ENCODE measurements at places on chromosomes 12 and 14.

DNA sequence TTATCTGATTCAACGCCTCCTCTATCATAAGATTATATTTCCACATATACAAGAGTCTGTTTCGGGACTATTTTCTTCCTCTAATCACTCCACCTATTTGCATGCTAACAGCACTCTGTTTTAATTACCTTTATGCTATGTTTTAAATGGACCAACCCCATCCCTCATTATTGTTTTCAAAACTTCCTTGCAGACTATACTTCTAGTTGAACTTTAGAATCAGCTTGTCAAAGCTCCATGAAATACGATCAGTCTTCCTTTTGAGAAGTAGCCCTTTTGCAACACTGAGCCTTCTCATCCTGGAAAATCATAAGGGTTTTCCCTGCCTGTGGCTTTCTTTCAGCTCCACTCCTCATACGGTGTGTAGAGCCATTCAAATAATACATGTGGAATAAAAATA lies 36.9 kb downstream of the ATG14 start:
- DNase-seq = no peak

- DNase-seq = no peak
Observed at GRCh38 chr14:99244367-99244901, 27.6 kb downstream of the BCL11B start.

- no peak for DNase-seq
Observed at GRCh38 chr12:126617312-126617711, 1552.1 kb downstream of the AACS start.

DNA sequence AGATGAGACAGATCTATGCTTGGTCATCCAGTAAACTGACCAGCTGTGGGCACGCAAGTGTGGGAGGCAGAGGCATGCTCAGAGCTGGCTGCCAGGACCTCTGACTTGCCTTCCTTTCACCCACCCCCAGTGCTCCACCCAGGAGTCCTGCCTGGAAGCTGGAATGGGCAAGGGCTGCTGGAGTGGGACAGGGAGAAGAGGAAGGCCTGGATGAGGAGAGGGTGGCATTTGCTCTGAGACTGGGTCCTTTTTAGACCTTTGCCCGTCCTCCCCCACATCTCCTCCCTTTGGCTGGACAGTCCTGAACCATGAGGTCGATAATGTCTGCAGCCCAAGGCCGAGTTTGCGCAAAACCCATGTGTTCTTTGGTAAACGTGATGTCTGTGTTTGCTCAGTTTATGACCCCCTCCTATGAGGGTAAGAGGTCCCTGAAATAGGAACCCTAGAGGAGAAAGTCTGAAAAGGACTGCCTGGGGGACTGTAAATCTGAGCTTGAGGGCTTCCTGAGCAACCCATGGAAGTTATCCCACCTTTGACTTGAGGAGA lies 3.8 kb upstream of the INHBE start:
- no peak for DNase-seq

GRCh38 chr12:1605129-1606020 lies 11.0 kb upstream of the FBXL14 start:
- no peak for DNase-seq

GRCh38 chr14:95499354-95499750 lies 17.1 kb downstream of the SYNE3 start:
- no peak for DNase-seq

DNA sequence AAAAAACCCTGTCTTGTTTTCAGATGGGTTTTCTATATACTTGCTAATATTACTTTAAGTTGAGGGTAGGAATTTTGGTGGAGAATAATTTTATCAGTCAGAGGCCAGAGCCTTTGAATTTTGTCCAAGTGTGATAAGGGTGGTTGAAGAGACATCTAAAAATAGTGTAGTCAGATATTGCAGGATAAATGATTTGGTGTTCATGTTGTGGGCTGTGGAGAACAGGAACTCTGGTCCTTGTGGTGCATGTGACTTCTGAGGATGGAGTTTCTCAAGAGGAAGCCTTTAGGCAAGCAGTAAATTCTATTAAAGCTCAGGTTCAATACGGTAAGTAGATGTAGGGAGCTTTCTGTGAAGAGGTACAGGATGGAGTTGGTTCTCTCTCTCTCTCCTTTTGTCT lies 2.8 kb downstream of the ADAM21 start:
- DNase-seq = no peak

GRCh38 chr14:61469781-61470180 lies 148.4 kb downstream of the PRKCH start:
- DNase-seq = no peak

DNA sequence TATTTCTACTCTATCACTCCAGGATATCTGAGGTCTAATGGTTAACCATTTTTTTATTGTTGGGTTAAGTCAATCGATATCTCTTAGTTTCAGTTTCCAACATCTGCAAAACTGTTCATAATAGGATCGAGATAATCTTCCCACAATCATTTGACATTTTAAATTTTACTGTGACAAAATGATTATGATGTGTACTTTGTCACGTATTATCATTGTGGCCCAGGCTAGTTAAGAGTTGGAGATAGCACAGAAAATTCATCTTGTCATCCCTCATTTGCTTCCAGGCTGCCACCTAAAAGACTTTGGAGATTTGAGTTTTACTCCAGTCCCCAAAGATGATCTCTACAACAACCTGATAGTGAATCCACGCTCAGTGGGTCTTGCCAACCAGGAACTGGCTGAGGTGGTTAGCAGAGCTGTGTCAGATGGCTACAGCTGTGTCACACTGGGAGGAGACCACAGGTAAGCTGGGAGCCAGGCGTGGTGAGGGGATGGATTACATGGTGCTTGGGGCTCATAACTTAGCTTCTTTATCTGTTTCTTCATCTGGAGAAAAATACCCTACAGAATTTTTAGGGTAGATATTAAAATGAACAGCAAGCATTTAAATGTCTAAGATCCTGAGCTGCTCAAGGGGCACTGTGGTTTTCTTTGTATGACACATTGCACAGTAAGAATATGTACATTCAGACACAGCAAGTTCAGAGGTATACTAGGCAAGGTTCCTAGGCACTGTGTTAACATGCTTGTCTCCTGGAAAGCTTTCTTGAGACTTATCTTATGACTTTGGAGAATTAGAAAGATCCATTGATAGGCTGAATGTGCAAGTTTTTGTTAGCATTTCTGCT lies 22.4 kb downstream of the ARG2 start:
- no peak for DNase-seq

DNA sequence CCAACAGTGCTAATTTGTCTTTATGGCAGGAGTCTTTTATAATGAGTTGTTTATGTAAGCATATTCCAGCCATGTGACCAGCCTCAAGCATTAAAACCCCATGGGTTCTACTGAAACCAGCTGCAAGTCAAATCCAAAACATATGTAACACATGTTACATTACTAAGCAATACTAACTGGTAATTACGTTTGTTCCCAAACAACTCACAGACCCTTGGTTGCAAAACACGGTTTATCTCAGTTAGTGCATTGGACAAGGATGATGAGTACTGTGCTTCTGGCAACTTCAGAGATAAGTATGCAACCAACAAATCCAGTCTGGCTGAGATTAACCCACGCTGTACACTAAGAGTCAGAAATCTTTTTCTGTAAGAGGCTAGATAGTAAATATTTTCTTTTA lies 110.1 kb upstream of the FAR2 start:
- DNase-seq = no peak

- DNase-seq = no peak
Observed at GRCh38 chr12:6964605-6965025, 5.8 kb downstream of the PHB2 start.

DNA sequence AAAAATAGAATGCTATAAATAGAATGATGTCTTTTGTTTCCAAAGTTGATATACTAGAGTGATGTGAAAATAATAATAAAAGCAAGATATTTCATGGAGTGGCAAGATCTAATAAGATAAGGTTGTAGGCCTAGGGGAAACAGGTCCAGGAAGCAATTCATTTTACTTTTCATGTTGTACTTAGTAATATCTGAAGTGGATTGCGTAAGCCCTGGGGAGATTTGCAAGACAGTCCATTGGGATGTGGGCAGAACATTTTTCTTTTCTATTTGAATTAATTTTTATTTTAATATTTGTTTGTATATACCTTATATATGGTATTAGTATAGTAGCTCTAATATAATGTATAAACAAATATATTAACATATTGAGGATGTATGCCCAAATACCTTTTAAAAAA lies 7.5 kb downstream of the NUBPL start:
- DNase-seq = no peak

- DNase-seq = no peak
Observed at GRCh38 chr12:25200703-25201102, 5.7 kb downstream of the ETFRF1 start.

DNA sequence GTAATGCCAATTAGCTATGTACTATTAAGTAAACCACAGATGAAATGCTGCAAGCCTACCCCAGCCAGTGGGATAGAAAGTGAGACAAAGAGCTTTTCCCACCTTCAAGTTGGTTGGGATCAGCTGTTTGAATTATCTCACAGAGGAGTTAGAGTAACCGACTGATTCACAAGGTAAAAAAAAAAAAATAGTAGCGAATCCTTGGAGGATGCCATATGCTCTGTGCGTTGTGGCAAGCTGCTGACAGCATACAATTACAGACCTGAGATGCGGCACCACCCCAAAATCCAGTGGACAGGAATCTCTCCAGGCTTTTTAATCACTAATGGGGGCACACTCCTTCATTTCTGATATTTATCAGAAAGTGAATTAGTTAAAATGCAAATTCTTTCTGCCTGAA lies 157.0 kb upstream of the RMST start:
- DNase-seq = no peak

- DNase-seq = no peak
Observed at GRCh38 chr12:115194448-115194847, 510.5 kb upstream of the TBX3 start.

DNA sequence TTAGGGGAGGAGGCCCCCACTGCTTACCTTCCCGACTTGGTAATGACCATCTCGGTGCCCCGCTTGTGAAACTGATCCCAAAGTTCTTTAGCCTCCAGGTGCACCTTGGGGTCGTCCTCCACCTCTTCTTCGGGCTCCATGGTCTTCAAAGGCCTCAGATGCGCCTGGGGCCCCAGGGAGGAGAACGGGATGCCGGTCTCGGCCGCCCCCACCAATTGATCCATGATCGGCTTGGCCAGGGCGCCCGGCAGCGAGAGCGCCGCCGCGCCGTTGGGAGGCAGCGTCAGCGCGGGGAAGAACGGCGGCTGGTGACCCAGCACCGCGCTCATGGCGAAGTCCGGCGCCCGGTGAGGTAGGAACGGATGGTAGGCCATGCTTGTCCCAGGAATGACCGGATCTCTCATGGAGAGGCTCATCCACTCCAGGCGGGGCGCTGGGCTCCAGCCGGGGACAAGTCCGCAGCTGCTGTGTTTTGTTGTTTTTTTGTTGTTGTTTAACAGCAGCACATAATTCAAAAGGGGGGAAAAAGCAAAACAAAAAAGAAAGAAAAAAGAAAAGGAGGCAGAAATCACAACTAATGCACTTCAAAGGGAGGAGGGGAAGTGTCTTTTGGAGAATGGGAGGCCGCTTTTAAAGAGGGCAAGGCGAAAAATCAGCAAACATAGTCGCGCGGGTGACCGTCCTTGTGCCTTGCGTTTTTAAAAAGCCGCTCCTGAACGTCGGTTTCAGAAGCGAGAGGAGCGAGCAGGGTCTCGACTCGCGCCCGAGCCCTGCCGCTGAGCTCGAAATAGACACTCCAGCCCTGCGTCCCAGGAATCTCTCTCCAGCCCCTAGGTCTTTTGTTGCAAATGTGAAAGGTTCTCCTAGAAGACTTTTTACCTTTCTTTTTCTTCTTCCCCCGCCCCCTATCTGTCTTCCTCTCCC lies 928 bp downstream of the TBX3 start:
- DNase-seq = no peak

GRCh38 chr14:99685151-99685591 lies 1.1 kb downstream of the CYP46A1 start:
- DNase-seq = no peak

DNA sequence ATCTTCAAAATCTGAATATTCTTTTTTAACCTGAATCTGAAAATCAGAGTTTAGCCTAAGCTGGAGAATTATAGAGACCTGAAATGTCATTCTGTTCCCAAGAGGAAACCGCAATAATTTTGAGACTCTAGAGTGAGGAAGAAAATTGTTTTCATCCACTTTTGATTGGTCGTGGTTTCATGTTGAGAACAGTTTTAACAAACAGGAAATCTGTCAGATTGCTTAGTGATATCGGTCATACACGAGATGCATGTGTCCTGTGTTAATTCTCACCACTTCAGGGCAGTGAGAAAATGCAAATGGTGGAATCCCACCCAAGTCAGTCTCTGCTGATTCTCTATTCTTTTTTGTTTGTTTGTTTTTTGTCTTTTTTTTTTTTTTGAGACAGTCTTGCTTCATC lies 1498.5 kb upstream of the TMEM132C start:
- no peak for DNase-seq

GRCh38 chr12:99455350-99456035 lies 192.1 kb upstream of the GARIN6 start:
- no peak for DNase-seq

DNA sequence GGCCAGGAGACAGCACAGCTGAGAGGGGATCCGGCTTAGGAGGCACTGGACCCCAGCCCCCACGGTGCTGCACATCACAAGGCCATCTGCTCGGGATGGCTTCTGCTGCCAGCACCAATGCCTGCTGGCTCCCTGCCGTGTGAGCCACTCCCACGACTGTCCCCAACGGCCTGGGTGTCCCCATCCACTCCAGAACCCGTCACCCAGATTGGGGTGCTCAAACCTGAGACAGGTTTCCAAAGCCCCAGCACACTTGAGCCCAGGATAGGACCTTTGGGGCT lies 102.4 kb downstream of the RFLNA start:
- DNase-seq = no peak

DNA sequence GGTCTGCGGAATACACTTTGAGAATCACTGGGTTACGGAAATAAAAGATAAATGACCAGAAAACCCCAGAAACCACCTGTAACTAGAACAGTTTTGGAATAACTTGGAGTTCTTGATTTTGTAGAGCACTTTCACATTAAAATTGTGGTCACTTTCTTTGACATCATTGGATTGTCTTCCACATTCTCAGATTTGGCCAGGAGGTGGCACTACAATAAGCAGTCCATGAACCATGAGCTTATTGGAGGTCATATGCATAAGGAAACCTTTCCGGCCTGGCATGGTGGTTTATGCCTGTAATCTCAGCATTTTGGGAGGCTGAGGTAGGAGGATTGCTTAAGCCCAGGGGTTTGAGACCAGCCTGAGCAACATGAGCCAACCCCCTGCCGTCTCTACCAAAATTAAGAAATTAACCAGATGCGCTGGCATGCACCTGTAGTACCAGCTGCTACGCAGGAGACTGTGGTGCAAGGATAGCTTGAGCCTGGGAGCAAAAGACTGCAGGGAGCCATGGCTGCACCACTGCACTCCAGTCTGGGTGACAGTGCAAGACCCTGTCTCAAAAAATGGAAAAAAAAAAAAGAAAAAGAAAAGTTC lies 107.7 kb upstream of the CAND1 start:
- DNase-seq = no peak

- no peak for DNase-seq
Observed at GRCh38 chr12:10223208-10223607, 10.5 kb downstream of the GABARAPL1 start.

- DNase-seq = no peak
Observed at GRCh38 chr14:46788994-46789393, 137.4 kb upstream of the RPL10L start.
